ENCODE measurements at places on chromosomes 12 and 14. TPM values are rescaled to one million over a fixed set of nuclear protein-coding genes. Genes with fewer than 3 reads are reported as not detected.

DNA sequence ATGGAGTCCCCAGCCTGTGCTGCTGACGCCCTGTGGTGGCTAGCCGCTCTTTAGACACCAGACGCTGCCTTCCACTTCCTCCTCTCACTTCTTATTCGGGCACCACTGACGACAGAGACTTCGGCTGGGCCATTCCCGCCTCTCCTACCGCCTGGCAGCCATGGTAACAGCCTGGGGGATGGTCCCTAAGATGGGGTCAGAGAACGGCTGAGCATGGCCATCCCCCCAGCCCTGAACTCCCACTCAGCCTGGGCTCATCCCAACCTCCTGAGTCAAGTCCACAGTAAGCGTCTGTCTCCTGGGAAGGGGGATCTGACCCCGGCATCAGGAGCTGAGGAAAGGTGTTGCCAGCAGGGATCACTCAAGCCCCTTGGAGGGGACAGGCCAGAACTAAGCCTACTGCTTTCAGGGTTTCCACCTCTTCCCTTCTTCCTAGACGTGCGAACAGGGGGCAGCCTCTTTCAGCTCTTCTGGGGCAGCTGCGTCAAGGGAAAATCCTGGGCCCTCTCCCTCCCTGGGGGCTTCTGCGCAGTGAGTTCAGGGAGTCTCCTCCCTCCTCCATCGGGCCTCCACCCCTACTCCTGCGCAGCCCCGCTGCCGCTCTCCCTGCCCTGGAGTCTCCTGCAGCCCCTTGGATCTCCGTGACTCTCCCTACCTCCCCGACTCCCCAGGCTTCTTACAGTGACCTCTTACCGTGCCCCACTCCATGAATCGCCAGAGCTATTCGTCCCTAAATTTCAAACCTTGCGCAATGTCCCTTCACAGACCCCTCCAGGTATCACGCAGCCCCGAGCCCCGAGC, 643 bp upstream of the TAMALIN start:
- peaks cover 57% of the 10 kb centered on the region for H3K27me3 ChIP-seq
- peak overlapping the region; percentile 77 for H3K4me3 ChIP-seq
- H3K4me1 ChIP-seq: peaks cover 27% of the 10 kb centered on the region
- no peak overlapping the region for H3K27ac ChIP-seq

DNA sequence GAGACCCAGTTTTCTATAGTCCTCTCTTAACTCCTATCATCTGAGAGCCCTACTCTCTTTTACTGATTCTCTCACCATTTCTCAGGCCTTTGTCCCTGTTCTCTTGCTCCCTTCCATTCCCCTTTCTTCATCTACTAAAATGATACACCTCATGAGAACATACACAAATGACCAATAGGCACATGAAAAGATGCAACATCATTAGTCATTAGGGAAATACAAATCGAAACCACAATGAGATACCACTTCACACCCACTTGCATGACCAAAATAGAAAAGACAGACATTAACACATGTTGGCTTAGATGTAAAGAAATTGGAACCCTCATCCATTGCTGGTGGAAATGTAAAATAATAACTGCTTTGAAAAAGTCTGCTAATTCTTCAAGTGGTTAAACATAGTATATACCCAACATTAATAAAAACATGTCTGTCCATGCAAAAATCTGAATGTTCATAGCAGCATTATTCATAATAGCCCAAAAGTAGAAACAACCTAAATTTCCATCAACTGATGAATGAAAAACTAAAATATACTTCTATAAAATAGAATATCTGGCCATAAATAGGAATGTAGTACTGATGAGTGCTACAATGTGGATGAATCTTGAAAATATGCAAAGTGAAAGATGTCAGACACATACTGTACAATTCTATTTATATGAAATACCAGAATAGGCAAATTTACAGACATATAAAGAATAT, 66.0 kb downstream of the DENND5B start:
- no peaks in the 10 kb centered on the region for H3K27me3 ChIP-seq
- no peaks in the 10 kb centered on the region for H3K36me3 ChIP-seq
- H3K4me3 ChIP-seq: no peak overlapping the region
- no peak overlapping the region for H3K27ac ChIP-seq

DNA sequence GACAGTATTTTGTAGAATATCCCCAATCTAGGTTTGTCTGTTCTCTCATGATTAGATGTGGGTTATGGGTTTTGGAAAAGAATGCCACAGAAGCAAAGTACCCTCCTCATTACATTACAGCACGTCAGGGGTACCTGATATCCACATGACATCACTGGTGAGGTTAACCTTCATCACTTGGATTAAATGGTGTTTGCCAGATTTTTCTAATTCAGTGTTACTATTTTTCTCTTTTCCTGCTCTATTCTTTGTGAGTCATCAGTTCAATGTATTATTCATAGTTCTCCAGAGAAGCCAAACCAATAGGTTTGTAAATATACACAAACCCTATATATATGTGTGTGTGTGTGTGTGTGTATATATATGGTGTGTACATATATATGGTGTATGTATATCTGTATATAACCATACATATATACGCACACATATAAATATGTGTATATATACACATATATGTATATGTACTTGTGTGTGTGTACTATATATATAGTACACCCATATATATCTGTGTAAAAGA, 131.4 kb downstream of the LMNTD1 start:
- no peak for DNase-seq
- H3K27ac ChIP-seq: no peak overlapping the region
- no peak overlapping the region for H3K4me3 ChIP-seq
- H3K27me3 ChIP-seq: no peaks in the 10 kb centered on the region
- no peaks in the 10 kb centered on the region for H3K36me3 ChIP-seq

GRCh38 chr14:35807131-35807961, 1.7 kb downstream of the RALGAPA1 start:
- H3K27me3 ChIP-seq: no peaks in the 10 kb centered on the region
- H3K4me1 ChIP-seq: peaks cover 9% of the 10 kb centered on the region
- no peaks in the 10 kb centered on the region for H3K36me3 ChIP-seq
- no peak overlapping the region for H3K27ac ChIP-seq
- no peak for DNase-seq

DNA sequence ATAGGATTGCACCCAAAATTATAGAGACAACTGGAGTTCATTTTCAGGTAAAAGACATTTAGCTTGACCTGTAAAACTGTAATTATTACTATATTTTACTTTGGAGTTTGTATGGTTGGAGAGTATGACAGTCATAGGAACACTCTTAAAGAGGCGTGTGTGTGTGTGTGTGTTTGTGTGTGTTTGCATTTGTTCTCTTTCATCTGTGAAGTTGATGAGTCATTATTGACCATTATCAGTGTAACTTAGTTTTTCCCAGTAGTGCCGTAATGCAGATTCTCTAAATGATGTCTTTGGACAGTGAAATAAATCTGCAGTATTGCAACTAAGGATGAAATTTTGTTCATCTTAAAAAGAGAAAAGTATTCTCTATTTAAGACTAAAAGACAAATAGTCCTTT, 13.0 kb downstream of the WASHC4 start:
- no peaks in the 10 kb centered on the region for H3K4me1 ChIP-seq
- H3K27me3 ChIP-seq: no peaks in the 10 kb centered on the region
- H3K27ac ChIP-seq: no peak overlapping the region
- no peak for DNase-seq
- peaks cover 38% of the 10 kb centered on the region for H3K36me3 ChIP-seq

DNA sequence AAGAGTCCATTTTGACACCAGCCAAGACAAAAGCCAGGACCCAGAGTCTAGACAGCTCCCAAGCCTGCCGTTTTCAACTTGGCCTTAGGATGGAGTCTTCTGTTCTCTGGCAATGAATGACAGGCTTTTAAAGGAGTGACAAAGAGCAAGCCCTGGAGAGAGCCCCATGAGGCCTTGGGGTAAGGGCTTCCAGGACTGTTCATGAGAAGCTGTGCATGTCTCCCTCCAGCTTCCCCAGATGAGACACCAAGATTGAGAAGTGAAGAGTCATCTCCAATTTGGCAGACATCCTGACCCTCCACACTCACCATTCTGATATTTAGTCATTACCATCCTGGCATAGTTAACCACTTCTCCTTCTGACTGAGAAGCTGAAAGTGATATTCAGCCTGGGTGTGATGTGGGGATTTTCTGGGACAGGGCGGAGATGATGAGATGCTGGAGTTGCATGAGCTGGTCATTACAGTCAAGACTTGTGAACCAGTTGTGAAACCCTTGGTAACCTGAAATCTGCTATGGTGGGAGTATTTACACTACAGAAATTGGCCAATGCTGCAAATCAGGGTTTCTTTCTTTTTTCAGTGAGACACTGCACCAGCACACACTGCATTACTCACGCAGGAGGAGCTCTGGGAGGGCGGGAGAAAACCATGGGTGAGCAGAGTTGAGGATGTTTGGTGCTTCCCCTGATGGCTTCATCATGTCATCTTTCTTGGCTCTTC, 77.8 kb downstream of the VCPKMT start:
- H3K36me3 ChIP-seq: no peaks in the 10 kb centered on the region
- no peaks in the 10 kb centered on the region for H3K27me3 ChIP-seq
- H3K4me3 ChIP-seq: no peak overlapping the region

DNA sequence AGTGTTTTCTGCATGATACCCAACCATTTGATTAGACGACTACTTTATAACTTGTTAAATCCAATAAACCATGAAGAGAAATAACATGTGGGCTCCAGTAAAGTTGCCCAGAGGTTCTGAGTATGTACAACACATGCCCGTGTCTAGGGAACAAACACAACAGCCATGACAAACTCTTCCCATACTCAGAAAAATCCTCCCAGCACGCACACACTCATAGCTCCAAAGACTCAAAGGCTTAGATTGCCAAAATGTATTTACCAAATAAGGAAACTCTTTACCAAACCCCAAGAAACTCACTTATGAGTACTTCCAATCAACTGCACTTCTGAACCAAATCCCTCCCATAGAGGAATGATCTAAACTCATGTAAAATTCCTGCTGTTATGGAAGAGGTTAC, 17.3 kb downstream of the SART3 start:
- peaks cover 56% of the 10 kb centered on the region for H3K36me3 ChIP-seq
- no peak overlapping the region for H3K27ac ChIP-seq
- no peak overlapping the region for H3K4me3 ChIP-seq
- no peaks in the 10 kb centered on the region for H3K4me1 ChIP-seq

GRCh38 chr12:114440270-114441038, 34.5 kb upstream of the TBX5 start:
- peaks cover 100% of the 10 kb centered on the region for H3K27me3 ChIP-seq
- peaks cover 40% of the 10 kb centered on the region for H3K4me1 ChIP-seq
- DNase-seq: peak; percentile 72
- no peaks in the 10 kb centered on the region for H3K36me3 ChIP-seq
- H3K27ac ChIP-seq: no peak overlapping the region
- H3K4me3 ChIP-seq: peak overlapping the region; percentile 34

- H3K27me3 ChIP-seq: no peaks in the 10 kb centered on the region
- H3K36me3 ChIP-seq: no peaks in the 10 kb centered on the region
- no peak overlapping the region for H3K27ac ChIP-seq
- no peak overlapping the region for H3K4me3 ChIP-seq
- DNase-seq: no peak
These were observed 61.3 kb downstream of the NOS1 start for GRCh38 chr12:117300174-117300573.

DNA sequence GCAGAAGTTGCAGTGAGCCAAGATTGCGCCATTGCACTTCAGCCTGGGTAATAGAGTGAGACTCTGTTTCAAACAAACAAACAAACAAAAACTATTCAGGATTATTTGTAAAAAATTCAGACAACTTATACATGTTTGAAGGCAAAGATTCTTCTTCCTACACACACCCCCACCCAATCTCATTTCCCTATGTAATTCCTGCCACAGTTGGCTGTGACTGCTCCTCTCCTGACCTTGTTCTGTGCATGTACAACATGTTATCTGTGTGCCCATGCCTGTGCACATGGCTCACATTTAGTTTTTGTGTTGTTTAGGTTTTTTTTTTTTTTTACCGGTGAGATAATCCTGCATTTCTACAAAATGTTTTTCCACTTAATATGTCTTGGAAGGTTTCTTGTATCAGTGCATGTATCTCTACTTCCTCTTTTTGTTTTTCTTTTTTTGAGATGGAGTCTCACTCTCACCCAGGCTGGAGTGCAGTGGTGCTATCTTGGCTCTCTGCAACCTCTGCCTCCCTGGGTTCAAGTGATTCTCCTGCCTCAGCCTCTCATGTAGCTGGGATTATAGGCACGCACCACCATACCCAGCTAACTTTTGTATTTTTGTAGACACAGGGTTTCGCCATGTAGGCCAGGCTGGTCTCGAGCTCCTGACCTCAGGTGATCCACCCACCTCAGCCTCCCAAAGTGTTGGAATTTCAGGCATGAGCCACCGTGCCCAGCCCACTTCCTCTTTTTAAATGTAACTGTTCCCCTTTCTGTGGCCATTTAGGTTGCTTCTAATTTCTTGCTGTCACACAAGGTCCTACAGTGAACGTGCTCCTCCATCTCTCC, 8.7 kb downstream of the CFAP251 start:
- H3K4me3 ChIP-seq: no peak overlapping the region
- H3K27ac ChIP-seq: no peak overlapping the region
- peak; percentile 43 for DNase-seq

- peaks cover 11% of the 10 kb centered on the region for H3K4me1 ChIP-seq
- no peaks in the 10 kb centered on the region for H3K27me3 ChIP-seq
- no peaks in the 10 kb centered on the region for H3K36me3 ChIP-seq
- H3K27ac ChIP-seq: no peak overlapping the region
- no peak for DNase-seq
These were observed 114.3 kb downstream of the ADCK1 start for GRCh38 chr14:77914073-77914721.

DNA sequence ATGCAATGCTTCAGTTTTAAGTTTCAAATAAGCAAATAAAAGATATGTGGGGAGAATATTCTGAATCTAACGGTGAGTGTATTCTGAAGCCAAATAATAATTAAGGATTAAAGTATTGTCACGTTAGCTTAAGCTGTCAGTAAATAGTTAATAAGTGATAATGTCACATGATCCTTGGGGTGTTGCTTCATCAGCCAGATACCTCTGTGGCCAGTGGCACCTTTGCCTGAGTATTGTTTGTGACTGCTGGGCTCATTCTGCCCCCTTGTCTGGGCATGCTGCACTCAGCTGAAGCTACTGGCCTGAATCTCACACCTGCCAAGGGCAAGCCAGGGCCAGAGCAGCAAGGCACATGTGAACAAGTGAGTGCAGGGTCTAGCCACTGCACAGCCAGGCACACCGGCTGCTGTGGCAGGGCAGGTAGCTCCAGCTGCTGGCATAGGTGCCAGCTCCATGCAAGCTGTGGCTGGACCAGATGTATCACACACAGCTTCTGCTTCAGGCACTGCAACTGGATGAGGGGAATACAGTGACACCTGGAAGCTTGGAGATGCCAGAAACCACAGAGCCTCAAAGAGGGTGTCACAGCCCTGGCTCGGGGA, 739.7 kb downstream of the SLC6A15 start:
- H3K27me3 ChIP-seq: no peaks in the 10 kb centered on the region
- H3K36me3 ChIP-seq: no peaks in the 10 kb centered on the region
- DNase-seq: no peak
- no peak overlapping the region for H3K27ac ChIP-seq
- no peaks in the 10 kb centered on the region for H3K4me1 ChIP-seq

Gene ZBTB39
- total RNA-seq: 26.7 TPM

Gene PTPRB
- 1.3 TPM for total RNA-seq
